NCI-H748 treated with DMSO at 0.1 percent for 48 hours (cell line): ENCODE measurements at places on chromosomes 13 and 19.

GRCh38 chr13:27270594-27271520, at the start of gene RASL11A:
Gene RASL11A, plus strand, starts transcription at chr13:27270830. Its CDS starts 115 bp downstream, at chr13:27270945.
- DNase-seq, result peak; percentile 79

GRCh38 chr13:77544355-77544754, 8.8 kb downstream of the SCEL start:
- DNase-seq, result no peak

- DNase-seq, result no peak
These were observed 13.1 kb upstream of the PDE4C start for GRCh38 chr19:18239303-18239702.

DNA sequence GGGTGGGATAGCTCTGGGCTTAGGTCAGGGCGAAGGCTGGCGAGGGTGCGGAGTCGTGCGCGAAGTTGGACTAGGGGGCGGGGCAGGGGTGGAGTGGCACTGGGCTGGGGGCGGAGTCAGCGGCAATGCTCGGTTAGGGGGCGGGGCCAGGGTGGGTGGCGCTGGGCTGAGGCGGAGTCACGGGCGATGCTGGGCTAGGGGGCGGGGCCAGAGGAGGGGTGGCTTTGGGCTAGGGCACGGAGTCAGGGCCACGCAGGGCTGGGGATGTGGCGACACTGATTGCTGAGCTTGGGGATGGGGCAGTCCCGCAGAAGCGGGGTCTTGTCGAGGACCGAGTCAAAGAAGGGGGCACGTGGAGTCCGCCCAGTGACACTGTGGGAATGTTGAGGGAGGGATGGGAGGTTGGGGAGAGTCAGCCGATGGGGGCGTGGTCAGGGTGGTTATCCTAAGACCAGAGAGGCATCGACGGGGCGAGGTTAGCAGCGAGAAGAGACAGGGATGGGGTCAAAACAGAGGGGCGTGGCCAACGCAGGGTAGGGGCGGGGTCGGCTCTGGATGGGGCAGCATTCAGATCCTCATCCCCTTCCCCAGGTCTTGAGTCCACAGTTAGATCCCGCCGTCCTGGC, 8.7 kb downstream of the HOMER3 start:
- peak; percentile 25 for DNase-seq

GRCh38 chr13:105587786-105588185, 947.7 kb downstream of the EFNB2 start:
- DNase-seq, result no peak

DNA sequence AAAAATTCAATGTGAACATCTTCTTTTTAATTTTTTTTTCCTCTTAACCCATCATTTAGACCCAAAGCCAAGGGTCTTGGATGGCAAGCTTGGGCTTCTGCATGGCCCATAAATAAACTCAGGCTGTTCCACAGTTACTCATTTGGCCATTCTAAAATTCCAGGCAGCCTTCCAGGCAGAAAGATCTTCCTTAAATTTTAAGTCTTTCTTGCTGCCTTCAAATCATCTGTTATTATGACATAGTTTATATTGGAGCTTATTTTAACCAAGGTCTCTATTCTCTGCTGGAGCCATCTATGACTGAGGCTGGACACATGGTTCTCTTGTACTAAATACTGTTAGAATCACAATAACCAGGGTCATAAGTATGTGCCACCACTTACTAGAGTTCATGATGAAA, 317.3 kb upstream of the MAB21L1 start:
- DNase-seq, result no peak

DNA sequence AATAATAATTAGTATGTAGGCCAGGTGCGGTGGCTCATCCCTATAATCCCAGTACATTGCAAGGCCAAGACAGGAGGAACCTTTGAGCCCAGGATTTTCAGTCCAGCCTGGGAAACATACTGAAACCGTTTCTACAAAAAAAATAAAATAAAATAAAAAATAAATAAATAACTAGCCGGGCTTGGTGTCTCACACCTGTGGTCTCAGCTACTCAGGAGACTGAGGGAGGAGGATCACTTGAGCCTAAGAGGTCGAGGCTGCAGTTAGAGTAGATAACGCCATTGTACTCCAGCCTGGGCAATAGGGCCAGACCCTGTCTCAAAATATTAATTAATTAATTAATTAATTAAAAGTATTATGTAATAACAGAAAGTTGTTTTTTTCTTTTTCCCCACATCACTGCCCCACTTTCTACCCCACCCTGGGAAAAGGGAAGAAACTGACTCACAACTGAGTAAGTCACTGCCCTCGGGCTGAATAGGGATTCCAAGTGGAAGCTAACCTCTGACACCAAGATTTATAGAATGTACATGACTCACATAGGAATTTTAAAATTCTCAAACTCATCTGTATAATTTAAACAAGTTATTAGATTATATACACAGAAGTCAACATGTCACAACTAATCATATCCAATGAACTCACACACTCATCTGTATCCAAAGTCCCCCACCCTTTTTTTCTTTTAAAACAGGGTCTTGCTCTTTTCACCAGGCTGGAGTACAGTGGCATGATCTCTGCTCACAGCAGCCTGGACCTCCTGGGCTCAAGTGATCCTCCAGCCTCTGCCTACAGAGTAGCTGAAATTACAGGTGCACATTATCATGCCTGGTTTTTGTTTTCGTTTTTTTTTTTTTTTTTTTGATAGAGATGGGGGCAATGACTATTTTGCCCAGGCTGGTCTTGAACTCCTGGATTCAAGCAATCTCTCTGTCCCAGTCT, 12.5 kb downstream of the ZNF611 start:
- no peak for DNase-seq

GRCh38 chr19:5987077-5987818, 9.3 kb upstream of the RANBP3 start:
- peak; percentile 72 for DNase-seq

DNA sequence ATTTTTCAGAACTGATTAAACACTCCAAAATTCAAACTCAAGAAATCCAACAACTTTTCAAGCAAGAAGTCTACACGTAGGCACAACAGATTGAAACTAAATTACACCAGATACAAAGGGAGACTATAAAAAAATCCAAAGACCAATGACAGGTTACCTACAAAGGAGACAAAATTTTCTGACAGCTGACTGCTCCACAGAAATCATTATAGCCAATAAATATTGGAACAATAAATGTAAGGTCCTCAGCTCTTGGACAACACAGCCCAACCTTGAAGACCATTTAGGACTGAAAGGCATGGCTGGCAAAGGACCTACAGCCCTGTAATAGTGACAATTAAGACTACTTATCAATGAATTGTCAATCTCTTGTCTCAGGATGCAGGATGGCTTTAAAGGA, 15.9 kb downstream of the ZNF350 start:
- DNase-seq, result no peak

- no peak for DNase-seq
These were observed 49.4 kb upstream of the RNF113B start for GRCh38 chr13:98226496-98226895.

DNA sequence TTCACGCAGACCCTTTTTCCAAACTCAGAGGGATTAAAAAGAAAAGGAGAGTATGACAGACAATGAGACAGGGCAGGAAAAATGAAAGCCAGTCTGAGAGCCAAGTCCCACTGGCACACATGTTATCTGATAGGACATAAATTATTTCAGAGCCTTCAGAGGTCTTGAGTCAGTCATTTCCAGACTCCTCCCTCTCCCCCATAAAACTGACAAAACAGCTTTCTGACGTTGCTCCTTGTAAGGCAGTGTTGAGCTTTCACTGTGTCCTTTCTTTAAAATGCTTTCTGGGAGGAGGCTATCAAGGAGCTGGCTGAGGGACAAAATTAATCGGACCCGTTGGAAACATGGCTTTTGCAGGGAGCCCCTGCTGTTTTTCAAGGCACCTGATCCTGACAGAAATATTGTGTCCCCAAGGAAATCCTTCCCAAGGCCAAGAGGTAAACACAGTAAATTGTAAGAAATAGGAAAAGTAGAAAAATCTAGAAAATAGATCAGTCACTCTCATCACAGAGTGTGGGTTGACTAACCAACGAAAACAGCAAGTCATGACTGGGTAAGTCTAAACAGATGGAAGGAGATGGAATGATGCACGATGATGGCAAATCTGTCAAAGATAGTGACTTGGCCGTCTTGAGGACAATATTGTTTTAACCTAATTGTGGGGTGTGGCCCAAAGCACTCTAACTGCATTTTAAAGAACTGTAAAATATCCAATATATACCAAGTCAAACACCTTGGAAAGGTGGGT, 89.7 kb downstream of the DCT start:
- no peak for DNase-seq

- DNase-seq, result no peak
These were observed 46.4 kb downstream of the GGACT start for GRCh38 chr13:100541897-100542825.

DNA sequence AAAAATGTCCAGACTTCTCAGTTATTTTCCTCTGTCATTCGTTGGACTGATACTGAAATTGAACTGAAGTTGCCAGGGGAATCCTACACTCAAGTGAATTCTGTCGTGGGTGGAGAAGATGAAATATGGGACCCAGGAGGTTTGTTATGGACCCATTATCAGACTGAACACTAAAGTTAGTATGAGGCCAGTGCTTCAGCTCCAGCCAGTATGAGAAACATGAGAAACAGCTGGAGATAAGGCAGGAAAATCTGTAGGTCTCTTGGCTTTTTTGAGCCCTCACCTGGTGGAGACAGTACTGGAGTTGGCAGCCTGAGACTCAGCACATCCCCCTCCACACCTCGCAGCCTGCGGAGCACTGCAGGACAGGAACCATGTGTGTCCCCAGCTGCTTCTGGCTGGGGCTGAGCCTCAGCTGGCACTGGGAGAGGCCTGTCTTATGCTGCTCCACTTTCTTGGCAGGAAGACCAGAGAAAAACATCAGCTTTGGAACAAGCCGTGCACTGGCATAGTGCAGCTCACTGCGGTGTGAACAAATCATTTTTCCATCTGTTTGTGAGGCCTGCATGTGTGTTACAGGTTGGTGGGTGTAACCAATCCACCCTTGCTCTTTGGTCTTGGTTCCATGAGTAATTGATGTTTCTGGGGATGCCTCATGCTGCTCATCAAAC, 641.0 kb downstream of the FGF9 start:
- DNase-seq, result no peak

DNA sequence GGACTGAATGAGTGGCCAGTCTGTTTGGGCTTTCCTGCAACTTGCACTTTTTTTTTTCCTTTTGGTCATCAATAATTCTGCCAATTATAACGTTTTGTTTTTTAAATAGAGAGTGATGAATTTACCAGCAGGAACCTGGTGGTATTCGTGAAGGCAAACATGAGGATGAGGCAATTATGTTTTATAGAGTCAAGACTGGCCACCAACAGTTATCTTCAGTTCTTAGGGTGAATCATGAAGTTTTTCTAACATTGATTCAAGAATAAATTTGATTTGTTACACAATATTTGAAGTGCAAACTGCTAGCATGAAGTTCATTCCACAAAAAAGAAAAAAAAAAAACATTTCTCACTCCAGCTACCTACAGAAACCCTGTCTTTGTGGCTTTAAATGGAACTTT, 244.5 kb downstream of the SPRY2 start:
- no peak for DNase-seq

DNA sequence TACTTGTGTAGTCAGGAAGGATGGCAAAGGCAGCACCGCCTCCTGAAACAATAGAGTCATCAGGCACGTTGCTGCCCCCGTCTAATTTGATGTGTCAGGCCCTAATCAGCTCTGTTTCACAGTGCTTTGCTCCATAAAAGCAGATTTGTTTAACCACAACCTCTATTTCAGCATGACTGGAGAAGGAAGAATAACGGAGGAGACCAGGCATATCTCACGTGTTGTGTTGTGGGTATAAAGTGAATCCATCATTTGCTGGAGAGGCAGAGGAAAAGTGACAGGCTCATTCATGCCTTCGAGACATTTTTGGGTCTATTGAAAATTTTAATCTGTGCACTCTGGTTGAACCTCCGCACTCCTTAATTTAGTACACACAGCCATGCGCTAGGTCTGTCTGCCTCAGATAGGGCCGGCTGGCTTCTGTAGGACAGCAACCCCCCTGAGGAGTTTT, 940.4 kb upstream of the SLC10A2 start:
- DNase-seq, result no peak

- DNase-seq, result no peak
These were observed 3.7 kb upstream of the BAX start for GRCh38 chr19:48950830-48951519.

GRCh38 chr19:1295169-1296012, 9.7 kb downstream of the EFNA2 start:
- no peak for DNase-seq

- no peak for DNase-seq
These were observed 96.0 kb downstream of the CDADC1 start for GRCh38 chr13:49343731-49344130.

DNA sequence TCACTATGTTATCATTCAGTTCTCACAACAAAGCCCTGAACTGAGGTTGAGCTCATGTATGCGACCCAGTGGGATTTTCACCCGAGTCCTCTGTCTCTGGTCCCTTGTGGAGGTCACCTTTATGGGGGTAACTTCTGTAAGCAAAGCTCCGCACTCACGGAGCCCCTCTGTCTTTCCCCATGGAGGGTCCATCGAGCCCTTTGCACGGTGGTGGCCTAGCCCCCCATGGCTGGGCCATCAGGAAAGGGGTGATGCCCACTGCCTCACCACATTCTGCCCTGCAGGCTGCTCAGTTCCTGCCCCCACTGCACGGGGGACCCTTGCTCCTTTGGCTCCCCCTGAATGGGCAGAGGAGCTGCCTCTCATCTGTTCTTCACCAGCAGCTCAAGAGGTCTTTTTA, 39.6 kb downstream of the CHST8 start:
- DNase-seq, result no peak

DNA sequence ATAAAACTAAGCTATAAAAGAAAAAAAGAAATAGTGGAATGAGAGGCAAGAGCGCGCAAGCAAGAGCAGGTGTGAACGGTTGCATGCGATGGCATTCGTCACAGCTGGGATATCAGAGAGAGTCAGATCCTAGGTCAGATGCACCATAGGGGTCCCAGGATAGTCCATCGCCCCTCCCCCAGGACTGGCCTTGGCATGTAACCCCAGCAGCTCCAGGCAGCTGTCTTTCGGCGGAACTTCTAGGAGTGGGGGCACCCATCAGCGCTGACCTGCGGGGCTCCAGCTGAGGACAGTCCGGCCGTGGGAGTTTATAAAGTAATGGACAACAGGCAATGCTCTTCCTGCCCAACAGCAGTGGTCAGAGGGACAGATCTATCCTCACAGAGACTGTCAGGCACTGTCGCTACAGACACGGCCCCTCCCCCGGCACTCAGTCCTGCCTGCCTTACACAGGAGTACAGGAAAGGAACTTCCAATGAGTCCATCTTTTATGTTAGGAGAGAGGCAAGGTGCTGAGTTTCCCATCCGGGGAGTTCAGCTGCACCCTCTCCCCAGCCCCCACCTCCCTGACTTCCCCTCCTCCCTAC, 1.4 kb downstream of the SIAH3 start:
- DNase-seq, result no peak

DNA sequence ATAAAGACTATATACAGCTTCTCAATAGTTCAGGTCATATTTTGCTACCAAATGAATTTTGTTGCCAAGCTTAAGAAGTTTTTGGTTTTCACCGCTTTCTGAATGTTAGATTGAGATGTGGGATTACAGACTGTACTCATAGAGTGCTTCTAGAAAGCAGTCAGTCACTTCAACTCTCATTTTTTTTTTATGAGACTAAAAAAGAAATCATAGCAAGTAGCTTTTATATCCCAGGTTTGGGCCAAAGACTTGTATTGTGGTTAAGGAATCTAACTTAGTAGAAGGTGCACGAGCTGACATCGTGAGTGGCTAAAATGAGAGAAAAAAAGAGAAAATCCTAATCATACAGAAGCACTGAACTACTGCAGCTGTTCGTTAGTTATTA, 2.2 kb upstream of the USPL1 start:
- no peak for DNase-seq
